ENCODE measurements at places on chromosomes 12 and 14.

- no peak for DNase-seq
Observed at GRCh38 chr12:111444314-111444924, 38.7 kb downstream of the SH2B3 start.

- peak; percentile 49 for DNase-seq
Observed at GRCh38 chr14:75542588-75543091, 20.4 kb downstream of the BATF start.

DNA sequence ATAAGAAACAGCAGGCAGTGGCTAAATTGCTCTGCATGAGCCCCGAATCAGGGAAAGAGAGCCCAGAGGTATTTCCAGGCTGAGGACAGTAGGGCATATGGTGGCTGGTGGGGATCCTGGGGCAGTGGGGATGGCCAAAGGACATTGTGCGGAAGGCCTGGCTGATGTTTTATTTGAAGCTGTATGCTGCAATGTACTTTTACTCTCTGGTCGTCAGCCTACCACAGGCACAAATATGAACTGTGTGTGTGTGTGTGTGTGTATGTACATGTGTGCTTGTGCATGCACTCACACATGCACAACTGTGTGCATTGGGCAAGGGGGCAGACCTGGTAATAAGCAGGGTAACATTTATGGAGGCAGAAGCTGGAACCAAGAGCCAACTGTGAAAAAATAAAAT is 74.7 kb upstream of the GZMB start:
- no peak for DNase-seq

DNA sequence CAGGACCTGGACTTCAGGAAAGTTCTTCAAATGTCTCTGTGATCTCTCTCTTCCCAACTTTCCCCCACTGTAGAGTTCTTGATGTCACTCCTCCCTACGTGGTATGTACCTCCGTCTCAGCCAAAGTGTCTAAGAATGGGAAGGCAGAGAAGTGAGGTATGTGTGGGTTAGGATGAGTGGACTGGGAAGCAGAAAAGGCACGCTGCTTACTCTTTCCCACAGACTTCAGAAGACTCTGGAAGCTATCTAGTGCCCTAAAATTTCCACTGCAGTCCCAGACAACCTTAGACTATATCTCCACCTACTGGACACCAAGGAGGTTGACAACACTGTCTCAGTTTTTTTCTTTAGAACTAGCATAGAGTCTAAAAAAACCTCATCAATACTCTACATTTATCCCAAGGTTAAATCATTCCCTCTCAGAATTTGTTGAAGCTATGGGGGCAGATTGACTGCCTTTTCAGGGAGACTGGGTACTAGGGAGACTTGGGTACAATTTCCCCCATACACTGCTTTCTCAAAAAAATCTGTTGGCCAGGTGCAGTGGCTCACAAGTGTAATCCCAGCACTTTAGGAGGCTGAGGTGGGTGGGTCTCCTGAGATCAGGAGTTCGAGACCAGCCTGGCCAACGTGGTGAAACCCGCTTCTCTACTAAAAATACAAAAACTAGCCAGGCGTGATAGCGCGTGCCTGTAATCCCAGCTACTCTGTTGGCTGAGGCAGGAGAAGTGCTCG is 20.6 kb upstream of the ITGA5 start:
- no peak for DNase-seq

DNA sequence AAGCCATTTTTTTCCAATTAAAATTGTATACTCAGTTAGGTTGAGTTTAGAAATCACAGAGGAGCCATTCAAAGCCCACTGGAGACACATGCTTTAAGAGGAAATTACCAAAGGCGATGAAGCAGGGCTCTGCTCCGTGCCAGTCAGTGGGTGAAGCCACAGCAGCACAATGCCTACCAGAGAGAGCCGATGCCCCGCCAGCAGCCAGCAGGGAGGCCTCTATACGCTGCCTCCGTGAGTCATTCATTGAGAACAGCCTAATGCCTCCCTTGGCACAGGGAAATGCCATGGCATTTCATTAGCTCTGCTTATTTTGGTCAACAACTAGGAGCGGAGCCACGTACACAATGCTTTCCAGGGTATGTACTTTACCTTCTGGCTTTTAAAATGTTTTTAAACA is 197.8 kb upstream of the FRMD6 start:
- DNase-seq: no peak

- DNase-seq: no peak
Observed at GRCh38 chr12:106722837-106723236, 51.6 kb upstream of the RIC8B start.

GRCh38 chr12:64682572-64683277 is 72.4 kb downstream of the RASSF3 start:
- no peak for DNase-seq

GRCh38 chr14:47194055-47194454 is 481.4 kb downstream of the MDGA2 start:
- no peak for DNase-seq

- DNase-seq: no peak
Observed at GRCh38 chr12:85277900-85278597, 2.0 kb upstream of the ALX1 start.

DNA sequence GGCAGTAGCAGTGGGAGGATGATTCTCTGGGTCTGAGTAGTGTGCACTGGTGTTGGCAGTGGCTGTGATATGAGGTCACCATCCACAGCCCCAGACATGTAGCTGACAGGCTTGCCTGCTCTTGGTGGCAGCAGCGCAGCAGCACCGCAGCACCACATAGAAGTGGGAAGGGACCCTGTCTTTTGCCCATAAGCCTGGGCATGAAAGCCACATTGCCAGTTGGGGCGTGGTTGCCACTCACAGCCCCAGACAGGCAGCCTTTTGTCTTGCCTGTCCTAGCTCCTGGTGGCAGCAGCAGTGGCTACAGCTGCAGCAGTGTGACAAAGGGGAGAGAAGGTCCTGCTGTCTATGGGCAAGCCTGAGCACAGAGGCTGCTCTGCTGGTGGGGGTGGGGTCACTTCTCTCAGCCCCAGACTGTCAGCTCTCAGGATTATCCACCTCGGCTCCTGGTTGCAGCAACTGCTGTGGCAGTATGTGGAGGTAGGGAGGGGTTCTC is 71.5 kb downstream of the BRMS1L start:
- no peak for DNase-seq

DNA sequence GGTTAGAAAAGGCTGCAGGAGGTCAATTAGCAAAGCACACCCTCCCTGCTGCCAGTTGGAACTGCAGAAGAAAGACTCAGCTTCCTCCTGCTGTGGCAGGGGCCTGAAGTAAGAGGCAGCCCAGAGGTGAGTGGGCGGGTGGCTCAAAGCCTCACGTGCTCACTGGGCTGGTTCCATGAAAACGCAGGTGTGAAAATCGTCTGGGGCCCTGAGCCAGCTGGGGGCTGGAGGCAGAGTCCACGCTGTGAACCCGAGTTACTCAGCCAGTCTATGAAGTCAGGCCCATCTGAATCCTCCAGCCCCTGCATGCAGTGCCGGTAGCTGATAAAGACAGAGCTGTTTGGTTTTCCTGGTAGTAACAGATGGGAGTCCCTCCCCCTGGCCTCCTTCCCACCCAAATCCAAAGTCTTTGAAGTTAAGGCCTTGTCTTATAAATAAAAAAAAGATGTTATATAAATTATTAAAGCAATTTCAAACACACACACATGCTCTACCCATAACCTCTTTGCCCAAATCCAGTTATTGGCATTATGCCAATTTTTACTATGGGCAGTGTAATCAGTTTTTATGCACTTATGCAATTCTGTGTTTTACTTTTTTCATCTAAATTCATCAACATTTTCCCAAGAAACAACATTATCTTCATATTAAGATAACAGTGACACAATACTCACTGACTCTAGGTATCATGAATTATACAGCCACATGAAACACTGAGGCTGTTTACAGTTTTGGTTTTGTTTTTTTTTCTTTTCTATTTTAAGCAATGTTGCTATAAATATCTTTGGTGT is 57.9 kb upstream of the PNMA1 start:
- DNase-seq: peak; percentile 66

GRCh38 chr12:1878695-1879094 is 39.8 kb downstream of the CACNA2D4 start:
- no peak for DNase-seq

DNA sequence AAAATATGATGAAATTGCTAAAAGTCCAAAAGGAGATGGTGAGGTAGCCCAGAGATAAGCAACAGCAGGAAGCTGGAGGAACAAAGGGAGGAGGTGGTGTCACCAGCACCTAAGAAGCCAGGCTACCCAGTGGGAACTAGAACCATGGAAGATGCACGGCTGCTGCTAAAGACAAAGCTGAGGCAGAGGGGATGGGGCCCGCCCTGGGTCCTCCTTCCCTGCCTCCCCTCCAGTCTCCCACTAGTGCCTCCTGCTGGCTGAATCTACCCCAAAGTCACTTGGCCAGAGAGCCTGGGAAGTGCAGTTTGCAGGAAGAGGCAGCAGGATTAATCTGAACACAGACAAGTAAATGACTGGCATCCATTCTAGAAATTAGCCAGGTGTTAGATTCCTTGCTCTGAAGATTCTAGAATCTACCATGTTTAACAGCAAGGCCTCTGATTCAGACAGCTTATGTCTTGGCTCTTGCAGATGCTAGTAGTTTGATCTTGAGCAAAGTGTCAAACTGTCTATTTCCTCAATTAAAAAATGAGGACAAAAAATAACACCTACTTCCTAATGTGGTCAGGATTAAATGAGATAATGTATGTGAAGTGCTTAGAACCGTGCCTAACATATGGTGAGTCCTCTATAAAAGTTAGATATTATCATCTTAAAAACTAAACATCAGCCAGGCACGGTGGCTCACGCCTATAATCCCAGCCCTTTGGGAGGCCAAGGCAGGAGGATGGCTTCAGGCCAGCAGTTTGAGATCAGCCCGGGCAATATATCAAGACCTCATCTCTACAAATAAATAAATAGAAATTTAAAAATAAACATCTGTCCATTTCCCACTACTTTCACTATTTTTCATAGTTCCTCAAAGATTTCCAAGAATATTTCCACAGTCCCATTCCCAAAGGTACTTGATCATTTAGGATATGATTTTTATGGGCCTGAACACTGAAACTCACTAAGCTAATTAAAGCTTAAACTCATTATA is 5.8 kb upstream of the LRP10 start:
- DNase-seq: no peak

DNA sequence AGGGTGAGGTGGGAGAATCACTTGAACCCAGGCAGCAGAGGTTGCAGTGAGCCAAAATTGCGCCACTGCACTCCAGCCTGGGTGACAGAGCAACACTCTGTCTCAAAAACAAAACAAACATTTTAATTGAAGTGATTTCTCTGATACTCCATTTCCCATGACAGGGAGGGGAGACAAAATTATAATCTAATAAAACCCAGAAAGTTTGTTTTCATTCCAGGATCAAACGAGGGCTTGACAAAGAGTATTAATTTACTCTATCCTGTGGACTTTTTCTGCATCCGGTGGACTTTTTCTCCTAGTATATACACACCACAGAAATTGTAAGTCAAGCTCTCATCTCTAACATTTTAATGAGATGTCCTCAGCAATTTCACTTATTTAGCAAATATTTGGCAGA is 14.5 kb upstream of the AP4S1 start:
- DNase-seq: no peak

DNA sequence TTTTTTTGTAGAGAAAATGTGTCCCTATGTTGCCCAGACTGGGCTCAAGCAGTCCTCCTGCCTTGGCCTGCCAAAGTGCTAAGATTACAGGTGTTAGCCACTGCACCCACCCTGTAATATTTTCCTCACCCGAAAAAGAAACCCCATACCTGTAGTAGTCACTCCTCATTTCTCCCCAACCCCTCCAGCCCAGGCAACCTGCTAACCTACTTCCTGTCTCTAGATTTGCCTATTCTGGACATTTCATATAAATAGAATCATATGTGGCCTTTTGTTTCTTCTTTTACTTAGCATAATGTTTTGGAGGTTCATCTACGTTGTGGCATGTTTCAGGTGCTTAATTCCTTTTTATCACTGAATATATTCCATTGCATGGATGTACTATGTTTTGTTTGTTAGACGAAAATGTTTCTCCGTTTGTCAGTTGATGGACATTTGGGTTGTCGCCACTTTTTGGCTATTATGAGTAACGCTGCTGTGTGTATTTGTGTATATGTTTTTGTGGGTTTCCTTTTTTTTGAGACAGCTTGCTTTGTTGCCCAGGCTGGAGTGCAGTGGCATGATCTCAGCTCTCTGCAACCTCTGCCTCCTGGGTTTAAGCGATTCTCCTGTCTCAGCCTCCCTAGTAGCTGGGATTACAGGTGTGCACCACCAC is 6.2 kb downstream of the ANKRD13A start:
- no peak for DNase-seq

DNA sequence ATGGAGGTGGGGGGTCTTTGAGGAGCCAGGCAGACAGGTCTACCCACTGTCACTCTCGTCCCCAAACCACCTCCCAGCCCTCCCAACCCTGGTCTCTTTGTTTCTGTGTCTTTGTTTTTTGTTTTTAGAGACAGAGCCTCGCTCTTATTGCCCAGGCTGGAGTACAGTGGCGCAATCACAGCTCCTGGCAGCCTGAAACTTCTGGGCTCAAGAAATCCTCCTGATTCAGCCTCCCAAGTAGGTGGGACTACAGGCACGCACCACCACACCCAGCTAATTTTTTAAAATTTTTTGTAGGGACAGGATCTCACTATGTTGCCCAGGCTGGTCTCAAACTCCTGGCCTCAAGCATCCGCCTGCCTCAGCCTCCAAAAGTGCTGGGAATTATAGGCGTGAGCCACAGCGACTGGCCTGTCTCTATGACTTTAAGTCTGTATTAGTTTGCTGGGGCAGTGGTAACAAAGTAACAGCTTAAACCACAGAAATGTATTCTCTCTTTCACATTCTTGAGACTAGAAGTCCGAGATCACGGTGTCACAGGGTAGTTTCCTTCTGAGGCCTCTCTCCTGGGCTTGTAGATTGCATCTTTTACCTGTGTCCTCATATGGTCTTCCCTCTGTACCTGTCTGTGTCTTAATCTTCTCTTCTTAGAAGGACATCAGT is 26.1 kb downstream of the DTX1 start:
- DNase-seq: no peak

- DNase-seq: no peak
Observed at GRCh38 chr12:46369474-46370379, 2.8 kb downstream of the SLC38A2 start.

DNA sequence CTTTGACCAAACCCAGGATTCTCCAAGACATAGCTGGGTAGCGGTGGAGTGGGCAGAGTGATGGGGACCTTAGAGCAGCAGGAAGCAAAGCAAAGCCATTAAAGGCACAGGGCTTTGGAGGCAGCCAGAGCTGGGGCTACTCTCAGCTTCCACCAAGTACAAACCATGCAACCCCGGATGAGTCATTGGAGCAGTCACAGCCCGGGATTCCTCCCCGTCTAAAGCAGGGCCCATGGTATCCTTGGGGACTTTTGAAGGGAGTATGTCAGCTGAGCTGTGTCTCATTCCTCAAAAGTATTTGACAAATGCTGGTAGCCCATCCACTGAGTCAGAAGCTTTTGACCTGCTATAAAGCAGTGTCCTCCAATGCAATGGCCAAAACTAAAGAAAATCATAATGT is 9.7 kb upstream of the IFI27 start:
- DNase-seq: no peak

- DNase-seq: no peak
Observed at GRCh38 chr12:6265038-6265405, 45.5 kb upstream of the PLEKHG6 start.

DNA sequence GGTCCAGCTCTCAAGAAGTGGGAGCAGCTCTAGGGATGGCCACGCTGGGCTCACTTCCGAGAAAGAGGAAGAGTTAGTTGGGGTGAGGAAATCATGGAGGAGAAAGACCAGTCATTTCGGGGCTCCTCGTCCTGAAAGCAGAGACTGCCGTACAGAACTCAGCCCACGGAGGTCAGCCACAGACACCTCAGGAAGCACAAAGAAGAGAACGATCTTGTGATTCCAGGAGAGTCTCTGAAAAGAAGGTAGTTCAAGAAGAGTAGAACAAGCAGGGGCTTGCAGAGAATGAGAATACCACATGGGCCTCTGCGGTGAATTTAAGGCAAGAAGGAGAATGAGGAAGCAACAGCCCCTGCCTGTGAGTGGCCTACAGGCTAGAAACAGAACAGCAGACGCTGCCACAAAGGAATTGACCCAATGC is 311.9 kb downstream of the CACNA1C start:
- DNase-seq: no peak

Data from stimulated activated CD8-positive, alpha-beta memory T cell treated with anti-CD3 and anti-CD28 coated beads, Interleukin-4, amount 100 ng/mL, for 4 hours (primary cell).